ENCODE measurements at places on chromosomes 13 and 19.

DNA sequence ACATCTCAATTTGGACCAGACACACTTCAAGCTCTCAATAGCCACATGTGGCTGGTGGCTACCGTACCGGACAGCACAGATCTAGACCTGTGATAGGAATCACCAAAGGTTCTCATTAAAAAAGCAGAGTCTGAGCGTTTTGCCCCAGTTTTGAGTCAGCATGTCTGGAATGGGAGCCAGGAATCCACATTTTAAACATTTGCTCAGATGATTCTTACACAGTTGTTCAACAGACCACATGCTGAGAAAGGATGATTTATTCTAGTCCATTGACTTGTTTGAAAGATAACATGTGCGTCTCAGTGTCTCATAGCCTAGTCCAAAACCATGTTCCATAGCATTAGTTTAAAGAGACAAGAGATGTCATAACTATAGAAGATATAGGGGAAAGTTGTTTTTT lies 53.4 kb downstream of the FLT3 start:
- no peak for DNase-seq

GRCh38 chr19:16703677-16704076 lies 16.0 kb upstream of the NWD1 start:
- no peak for DNase-seq

- DNase-seq: no peak
Observed at GRCh38 chr13:22940736-22941135, 240.0 kb upstream of the SGCG start.

DNA sequence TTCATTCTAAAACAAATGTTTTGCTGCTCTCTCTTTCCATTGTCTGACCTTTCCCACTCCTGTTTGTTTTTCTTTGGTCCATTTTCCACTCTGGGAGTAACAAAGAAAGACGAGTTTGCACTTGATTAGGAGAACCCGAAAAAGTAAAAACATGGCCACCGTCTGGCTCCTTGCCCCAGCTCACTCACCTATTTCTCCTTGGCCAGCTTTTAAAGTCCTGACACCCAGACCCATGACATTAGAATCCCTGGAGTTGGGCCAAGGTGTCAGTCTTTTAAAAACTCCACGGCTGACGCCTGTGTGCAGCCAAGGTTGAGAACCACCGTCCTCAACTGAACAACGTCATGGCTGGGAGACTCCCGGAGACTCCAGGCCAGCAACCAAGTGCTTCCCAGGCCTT lies 63.6 kb upstream of the FLT1 start:
- no peak for DNase-seq

DNA sequence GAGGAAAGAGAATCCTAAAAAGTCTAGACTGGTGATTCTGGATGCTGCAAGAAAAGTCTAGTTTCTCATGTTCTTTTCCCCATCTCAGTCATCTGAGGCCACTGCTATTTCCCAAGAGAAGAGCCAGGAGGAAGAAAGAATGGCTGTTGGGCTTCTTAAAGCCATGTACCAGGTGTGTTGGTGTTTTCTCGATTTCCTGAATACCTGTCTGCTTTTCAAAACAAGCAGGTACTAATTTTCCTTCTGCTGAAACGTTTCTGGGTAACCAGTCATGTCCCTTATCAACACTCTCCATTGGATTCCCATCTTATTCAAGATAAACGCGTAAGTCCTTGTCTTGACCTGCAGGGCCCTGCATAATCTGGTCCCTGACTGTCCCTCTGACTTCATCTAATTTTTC lies 1.1 kb downstream of the ZNF570 start:
- DNase-seq: no peak

- peak; percentile 9 for DNase-seq
Observed at GRCh38 chr19:20078581-20079031, 806 bp downstream of the ZNF90 start.

GRCh38 chr13:106337096-106337850 lies 198.2 kb downstream of the EFNB2 start:
- no peak for DNase-seq

DNA sequence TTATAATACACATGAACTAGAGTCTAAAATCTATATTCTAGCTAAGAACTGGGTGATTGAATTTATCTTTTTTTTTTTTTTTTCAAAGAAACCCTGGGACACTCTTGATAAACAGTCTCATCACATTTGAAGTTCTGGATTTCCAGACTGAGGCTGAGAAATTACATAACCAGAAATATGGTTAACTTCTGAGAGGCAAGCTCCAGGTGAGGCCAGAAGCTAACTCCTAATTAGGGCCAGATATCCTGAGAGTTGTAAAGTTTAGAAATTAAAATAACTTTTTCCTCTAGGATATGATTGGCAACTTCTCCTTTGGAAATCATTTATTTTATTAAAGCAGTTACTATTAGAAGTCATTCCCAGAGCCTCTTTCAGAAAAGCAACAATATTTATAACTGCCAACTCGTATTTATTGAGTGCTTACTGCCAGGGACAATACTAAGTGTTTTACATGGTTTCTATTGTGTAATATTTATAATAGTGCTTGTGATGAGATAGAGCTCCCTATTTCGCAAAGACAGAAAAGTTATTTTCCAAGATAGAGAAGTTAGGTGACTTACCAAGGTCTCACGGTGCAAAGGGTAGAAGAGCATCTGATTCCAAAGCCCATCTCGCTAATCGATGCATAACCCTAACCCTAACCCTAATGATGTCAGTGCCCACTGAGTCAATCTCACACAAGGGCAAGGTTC lies 187.7 kb downstream of the DCT start:
- DNase-seq: no peak

DNA sequence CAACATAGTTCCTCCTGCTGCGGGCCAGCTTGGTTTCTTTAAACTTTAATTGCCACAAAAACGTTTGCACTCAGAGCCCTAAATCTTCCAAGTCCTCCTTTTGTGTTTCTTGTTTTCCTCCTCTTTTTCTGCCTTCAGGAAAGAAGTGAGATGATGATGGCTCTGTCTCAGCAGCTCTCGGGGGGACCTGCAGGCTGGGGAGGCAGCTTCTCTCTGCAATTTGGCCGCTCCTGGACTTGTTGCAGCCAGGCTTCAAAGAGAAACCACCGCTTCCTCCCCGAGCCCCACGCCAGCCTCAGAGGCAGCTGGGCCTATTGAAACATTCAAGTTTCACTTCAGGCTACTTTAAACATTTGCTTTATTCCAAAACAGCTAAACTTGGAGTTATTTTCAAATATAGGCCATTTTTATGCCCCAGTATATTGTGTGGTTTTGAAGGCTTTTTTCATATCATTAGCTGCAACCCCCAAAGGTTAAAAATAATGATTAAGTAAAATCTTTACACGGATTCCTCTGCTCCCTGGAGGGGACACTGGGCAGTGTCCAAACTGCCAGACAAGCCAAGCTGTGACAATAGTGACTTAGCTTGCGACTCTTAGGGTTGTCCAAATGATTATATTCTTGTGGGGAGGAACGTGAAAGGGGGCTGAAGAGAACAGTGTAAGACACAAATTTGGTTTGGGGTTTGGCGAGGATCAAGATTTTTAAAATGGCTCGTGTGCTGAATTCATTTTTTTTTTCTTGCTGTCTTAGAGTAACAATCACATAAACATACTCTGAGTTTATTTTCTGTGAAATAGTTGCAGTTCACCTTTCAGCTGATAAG lies 330.8 kb downstream of the DLEU7 start:
- peak; percentile 24 for DNase-seq

GRCh38 chr13:63024458-63024857 lies 1608.8 kb upstream of the PCDH20 start:
- no peak for DNase-seq

GRCh38 chr19:6452223-6452614 lies 7.4 kb downstream of the SLC25A23 start:
- no peak for DNase-seq

GRCh38 chr13:92362717-92363116 lies 863.9 kb upstream of the GPC6 start:
- DNase-seq: no peak

- no peak for DNase-seq
Observed at GRCh38 chr19:29563486-29564101, 37.8 kb downstream of the VSTM2B start.

- no peak for DNase-seq
Observed at GRCh38 chr13:102049853-102050252, 352.0 kb downstream of the FGF14 start.

DNA sequence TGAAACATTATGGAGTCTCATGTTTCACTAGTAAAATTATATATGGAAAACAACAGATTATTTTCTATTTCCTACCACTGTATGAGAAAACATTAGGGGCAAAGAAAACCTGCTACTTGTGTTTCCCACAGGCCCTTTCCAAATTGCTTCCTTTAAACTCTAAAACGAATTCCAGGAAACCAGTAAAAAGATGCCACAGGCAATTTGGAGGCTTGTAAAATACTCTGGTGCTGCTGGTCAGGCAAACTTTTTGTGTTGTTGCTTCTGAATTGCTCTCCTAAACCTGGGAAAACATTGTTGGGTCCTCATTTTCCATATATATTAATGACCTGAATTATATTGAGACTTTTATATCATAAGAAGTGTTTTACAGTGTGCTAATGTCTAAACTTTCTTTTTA lies 141.5 kb downstream of the TDRD3 start:
- no peak for DNase-seq

GRCh38 chr13:53269634-53270033 lies 241.0 kb downstream of the OLFM4 start:
- no peak for DNase-seq

DNA sequence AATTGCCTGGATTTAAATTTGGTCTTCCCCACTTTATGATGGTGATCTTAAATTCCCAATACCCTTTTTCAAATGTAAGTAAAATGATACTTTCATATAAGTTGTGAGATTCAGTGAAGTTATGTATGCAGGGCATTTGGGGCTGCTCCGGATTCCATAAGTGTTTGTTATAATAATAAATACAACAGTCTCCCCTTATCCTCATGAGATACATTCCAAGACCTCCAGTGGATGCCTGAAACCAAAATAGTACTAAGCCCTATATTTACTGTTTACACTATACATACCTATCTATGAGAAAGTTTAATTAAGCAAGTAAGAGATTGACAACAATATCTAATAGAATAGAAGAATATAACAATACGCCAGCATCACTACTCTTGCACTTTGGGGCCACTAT lies 2237.8 kb downstream of the PCDH9 start:
- DNase-seq: no peak

GRCh38 chr19:50638600-50638999 lies 1.1 kb downstream of the SYT3 start:
- DNase-seq: no peak

DNA sequence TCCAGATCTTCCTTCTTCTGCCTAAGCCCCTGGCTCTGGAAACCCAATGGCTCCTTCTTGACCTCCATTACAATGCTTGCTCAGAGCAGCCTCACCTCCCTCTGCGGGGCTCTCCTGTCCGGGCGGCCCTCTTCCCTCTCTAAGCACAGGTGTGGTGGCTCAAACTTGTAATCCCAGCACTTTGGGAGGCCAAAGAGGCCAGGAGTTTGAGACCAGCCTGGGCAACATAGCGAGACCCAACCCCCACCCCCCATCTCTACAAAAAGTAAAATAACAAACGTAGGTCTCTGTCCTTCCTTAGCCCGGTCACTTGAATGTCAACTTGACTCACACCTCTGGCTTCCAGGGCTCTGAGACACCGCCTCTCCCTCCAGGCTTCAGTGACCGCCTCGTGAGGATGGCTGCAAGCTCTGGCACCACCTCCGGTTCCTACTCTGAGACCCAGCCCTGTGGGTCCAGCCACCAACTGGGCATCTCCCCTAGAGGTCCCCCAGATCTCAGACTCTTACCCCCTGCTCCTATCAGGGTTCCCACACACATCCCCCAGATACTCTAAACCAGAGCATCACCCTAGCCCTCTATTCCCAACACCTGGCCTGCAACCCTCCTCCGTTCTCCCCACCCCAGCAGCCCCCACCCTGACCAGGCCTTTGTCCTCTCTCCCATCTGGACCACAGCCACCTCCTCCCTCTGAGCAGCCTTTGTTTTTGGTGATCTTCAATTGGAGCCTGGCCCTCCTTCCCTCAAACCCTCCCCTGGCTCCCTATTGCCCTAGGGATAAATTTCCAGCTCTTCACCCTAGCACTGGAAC lies 4.7 kb upstream of the TLE2 start:
- DNase-seq: no peak

DNA sequence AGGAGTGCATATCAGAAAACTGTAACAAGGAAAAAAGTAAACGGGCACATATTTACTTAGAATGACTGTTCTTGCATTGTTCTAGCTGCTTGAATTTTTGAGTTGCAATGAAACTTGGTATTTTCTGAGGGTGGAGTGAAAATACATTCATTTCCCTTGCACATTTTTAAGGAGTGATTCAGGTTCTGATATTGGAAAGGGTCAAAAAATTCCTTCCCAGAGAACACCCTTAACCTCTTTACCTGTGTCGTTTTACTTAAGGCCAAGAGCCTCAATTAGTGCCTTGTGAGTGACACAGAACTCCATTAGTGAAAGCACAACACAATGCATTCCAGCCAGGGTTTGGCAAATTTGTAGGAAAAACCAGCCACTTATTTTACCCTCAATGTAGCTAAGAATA lies 2.3 kb downstream of the ITGBL1 start:
- no peak for DNase-seq

Data from neural crest cell (in vitro differentiated cells).